ENCODE measurements at places on chromosomes 7 and 10.

DNA sequence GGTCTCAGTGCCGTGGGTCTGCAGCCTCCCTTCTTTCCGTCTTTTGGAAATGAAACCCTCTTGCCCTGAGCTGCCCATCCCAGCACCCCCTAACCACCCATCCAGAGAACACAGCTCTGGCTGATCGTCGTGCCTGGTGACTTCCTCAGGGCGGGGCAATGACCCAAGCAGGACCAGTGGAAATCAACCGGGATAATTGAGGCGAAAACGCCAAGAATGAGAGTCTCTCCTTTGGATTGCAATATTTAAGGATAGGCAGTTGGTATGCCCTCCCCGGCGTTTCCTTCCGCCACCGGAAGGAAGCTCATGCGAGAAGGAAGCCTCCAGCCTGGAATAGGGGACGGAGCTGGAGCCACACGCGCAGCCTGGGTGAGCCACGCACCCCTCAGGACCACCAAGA is 73.7 kb upstream of the PFKP start:
- DNase-seq: no peak

GRCh38 chr10:14244147-14244546 is 86.6 kb downstream of the FRMD4A start:
- no peak for DNase-seq

DNA sequence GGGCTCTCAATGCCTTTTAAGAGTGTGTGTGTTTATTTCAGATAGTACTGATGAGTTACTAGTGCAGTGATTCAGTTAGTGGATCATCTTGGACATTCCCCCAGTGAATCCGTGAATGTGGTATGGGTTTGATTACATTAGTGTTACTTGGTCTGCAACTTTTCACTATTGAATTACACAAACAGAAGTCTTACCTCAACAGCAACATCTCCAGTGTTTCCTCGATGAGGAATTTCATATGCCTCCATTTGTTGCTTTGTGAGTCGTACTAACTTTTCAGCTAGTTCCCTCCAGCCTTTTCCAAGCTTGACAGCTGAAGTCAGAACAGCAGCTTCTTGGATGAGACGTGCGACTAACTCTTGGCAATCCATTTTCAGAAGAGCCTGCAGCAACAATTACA is 63.2 kb downstream of the MACC1 start:
- DNase-seq: no peak

DNA sequence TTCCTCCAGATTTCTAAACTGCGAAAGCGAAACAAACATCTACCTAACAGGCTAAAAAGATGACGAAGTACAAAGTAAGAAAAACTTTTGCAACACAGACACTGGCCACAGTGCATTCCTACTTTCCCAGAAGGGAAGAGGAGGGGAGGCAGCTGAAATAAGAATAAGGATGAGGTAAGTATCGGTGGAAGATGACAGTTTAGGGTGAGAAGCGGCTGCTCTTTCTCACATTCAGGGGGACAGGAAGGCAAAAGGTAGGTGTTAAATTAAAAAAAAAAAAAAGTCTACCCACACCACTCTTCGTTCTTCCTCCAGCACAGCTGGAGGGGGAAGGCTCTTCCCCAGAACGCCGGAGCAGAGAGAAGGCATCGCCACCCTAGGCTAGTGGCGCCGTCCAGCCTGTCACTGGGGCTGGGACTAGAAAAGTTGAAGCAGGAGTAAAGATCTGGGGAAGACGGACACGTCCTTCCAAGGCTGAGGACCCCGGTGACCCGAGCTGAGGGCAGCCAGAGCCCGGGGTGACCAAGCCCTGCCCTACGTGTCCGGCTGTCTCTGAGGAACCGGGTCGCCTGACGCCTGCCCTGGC is 846 bp downstream of the DNAJC1 start:
- peak; percentile 6 for DNase-seq

GRCh38 chr7:6571160-6571779 is 6.0 kb upstream of the ZDHHC4 start:
- DNase-seq: no peak

- DNase-seq: no peak
Measured at GRCh38 chr7:128408709-128409595, 830 bp downstream of the IMPDH1 start.
